ENCODE measurements at places on chromosomes 16 and 17.

- peak; percentile 93 for DNase-seq
Observed at GRCh38 chr16:75580-76501, 2.2 kb upstream of the MPG start.

- DNase-seq: peak; percentile 100
Observed at GRCh38 chr17:2172077-2172851, 117.4 kb downstream of the HIC1 start.

DNA sequence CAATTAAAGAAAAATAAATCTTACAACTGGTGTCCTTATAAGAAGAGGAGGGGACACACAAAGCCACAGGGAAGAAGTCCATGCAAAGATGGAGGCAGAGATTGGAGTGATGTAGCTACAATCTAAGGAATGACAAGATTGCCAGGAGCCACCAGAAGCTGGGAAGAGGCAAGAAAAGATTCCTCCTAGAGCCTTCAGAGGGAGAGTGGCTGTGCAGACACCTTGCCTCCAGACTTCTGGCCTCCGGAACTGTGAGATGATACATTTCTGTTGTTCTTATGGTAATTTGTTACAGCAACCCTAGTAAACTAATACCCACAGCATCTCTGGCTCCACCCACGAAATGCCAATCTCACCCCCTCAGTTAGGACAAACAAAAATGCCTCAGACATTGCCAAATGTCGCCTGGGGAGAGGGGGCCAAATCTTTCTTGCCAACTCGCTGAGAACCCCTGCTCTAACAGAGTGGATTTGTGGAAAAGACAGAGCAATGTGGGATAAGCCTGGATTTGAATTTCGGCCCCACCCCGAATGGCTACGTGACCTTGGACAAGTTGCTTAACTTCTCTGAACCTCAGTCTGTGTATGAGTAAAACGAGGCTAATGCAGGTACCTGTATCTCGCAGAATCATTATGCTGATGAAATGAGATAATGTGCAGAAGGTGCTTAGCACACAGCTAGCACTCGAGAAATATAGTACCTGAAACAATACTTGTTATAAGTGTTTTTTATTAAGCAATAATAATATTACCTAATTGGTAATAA, 37.1 kb upstream of the CSNK2A2 start:
- no peak for DNase-seq

DNA sequence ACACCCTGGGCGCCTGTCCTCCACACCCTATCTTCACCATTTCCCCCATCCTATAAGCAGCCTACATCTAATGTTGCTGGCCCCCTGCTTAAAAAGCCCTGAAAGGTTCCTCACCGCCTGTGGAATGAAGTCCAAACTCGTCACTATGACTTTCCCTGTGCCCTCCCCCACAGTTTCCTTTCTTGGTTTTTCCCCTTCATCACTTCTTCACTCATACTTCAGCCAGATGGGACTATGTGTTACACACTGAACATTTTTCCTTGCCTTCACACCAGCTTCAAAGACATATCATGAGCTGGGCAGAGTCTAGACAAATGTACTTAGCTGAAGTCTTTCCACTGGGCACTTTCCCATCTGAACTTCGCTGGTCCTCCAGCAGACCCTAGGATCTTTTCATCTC, 1.5 kb upstream of the MARCHF10 start:
- DNase-seq: no peak

GRCh38 chr17:2949469-2950044, 113.8 kb downstream of the OR1D5 start:
- DNase-seq: peak; percentile 74

DNA sequence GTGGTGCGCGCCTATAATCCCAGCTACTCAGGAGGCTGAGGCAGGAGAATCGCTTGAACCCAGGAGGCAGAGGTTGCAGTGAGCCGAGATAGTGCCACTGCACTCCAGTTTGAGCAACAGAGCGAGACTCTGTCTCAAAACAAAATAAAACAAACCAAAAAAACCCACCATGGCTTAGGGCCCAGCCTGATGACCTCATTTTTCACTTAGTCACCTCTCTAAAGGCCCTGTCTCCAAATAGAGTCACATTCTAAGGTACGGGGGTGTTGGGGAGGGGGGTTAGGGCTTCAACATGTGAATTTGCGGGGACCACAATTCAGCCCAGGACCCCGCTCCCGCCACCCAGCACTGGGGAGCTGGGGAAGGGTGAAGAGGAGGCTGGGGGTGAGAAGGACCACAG, 1.4 kb upstream of the STH start:
- DNase-seq: peak; percentile 31

GRCh38 chr17:49715717-49716279, 8.0 kb upstream of the SLC35B1 start:
- no peak for DNase-seq

- no peak for DNase-seq
Observed at GRCh38 chr16:24825696-24826095, 20.1 kb upstream of the SLC5A11 start.
